ENCODE measurements at places on chromosomes 7 and 10. TPM values are rescaled to one million over a fixed set of nuclear protein-coding genes. Genes with fewer than 3 reads are reported as not detected.

GRCh38 chr10:13750299-13751190, 163.8 kb downstream of the PRPF18 start:
- no peak overlapping the region for H3K27ac ChIP-seq
- no peaks in the 10 kb centered on the region for H3K36me3 ChIP-seq
- no peaks in the 10 kb centered on the region for H3K4me1 ChIP-seq

DNA sequence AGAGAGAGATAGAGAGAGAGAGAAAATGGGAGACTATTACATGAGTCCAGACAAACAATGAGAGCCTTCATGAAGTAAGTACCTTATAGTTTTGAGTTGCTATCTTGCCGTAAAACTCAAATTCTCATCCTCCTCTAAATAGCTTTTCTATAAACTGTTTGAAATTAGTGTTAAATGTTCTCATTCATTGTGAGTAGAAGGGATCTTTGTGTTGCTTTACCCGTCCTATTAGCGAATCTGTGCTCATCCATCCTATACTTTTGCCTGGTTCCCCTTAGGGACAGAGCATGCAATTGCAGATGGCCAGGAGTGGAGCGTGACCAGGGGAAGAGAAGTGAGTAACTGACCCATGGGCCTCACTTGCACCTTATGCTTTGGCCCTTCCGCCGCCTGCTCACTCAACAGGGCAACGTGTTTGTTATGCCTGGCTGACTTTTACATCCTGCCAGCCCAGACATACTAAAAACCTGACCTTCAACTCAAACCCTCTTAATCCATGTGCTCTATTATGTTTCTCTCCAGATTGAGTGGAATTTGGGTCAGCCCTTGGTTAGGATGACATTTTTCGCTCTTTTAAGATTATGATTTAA, 244.2 kb upstream of the YAE1 start:
- H3K27ac ChIP-seq = no peak overlapping the region
- H3K27me3 ChIP-seq = peaks cover 11% of the 10 kb centered on the region
- no peaks in the 10 kb centered on the region for H3K36me3 ChIP-seq

DNA sequence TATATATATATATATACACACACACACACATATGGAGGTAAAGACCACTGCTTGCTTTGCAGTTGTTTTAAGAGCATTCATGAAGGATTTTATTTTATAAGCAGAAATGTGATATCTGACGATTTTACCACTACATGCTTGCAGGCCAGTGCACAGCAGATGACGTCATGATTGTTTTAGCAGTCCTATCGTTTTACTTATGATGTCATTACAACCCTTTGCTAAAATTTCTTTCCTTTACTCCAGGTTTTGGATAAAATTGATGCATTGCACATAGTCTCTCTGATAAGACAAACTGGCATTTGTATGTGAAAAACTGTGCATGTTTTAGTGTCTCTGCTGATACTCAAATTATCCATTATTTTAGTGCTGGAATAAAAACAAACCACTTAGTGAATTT, 9.2 kb downstream of the EGFR start:
- H3K4me1 ChIP-seq = peaks cover 9% of the 10 kb centered on the region
- ATAC-seq = no peak
- peak overlapping the region; percentile 12 for H3K27ac ChIP-seq
- H3K36me3 ChIP-seq = no peaks in the 10 kb centered on the region

DNA sequence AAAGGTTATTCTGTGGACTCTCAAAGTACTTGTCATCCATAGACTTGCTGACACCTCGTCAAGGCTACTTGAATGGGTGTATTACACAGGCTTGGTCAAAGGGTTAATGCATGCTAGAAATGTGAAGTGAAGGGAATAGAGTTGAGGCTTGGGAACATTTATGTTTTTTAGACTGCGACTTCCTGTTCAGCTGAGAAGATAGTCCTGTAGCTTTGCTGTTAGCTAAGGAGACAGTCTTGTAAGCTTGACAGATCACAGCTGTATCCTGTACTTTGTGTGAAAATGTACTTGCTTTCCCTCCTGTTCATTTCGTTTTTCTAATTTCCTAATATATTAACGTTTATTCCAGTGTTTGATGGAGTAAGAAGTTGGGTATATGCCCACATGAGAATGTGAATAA, 52.1 kb downstream of the ADD3 start:
- ATAC-seq = peak; percentile 72
- no peaks in the 10 kb centered on the region for H3K36me3 ChIP-seq
- H3K4me3 ChIP-seq = no peak overlapping the region
- H3K4me1 ChIP-seq = peaks cover 7% of the 10 kb centered on the region
- H3K27me3 ChIP-seq = no peaks in the 10 kb centered on the region

DNA sequence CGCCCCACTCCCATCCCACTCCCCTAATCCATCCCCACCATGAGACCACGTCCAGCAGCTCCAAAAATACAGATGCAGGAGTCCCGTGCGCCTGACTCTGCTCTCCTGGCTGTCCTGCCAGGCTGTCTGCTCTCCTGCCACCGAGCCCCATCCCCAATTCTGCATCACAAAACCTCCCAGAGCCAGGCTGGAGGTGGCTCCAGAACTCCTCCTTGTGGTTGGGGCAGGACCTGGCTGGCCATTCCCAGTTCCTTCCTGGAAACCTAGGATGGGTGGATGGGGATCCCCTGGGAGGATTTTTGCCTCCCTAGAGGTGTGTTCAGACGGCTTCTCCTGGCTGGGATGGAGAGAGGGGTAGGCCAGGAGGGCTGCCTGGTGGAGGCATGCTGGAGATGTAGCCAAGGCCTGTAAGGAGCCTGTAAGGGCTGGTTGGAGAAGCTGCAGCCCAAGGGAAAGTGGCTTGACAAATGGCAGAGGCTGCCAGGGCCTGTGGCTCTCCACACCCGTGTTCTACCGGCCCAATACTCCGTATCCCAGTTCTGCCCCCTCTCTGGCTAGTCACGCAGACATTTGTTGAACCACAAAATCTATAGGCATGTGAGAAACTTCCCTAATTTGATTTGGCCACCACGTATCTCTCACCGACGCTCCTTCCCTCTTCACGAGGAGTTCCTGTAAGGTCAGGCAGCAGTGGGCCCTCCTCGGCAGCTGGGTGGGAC, 99.3 kb downstream of the ARHGAP22 start:
- H3K27me3 ChIP-seq = no peaks in the 10 kb centered on the region
- H3K27ac ChIP-seq = no peak overlapping the region
- ATAC-seq = no peak
- H3K36me3 ChIP-seq = no peaks in the 10 kb centered on the region
- no peaks in the 10 kb centered on the region for H3K4me1 ChIP-seq

DNA sequence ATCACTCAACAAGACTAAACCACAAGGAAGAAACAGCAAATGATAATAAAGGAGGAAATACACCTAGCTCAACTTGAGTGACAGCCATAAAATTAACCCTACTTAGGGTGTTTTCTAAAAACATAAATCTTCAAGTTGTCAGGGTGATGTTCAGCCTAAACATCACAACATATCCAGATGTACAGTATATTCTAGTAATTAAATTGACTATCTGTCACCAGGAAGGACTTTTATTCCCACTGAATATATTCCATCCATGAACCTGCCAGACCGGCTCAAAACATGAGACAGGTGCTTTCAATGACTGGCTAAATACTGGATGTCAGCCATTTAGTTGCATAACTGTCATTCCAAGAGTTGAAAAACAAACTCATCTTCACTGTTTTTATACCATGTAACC, 298.1 kb upstream of the NEBL start:
- H3K27ac ChIP-seq = no peak overlapping the region
- H3K27me3 ChIP-seq = no peaks in the 10 kb centered on the region
- H3K4me1 ChIP-seq = no peaks in the 10 kb centered on the region

DNA sequence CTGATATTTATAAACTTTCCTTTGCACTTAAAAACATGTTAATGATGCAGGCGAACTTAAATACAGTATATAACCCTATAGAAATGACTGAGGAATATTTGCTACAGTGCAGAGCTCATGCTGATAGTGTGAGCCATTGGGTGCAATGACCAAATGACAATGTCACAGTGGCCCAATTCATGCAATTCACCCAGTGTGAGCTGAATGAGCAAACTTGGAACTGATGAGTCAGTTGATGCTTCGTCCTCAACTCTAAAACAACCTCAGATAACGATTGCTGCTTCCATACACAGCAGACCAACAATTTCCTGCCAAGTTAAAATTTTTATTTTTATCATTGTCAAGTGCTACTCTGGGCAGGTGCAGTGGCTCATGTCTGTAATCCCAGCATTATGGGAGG, 12.1 kb upstream of the ZC3HAV1L start:
- H3K27ac ChIP-seq = no peak overlapping the region
- H3K4me1 ChIP-seq = no peaks in the 10 kb centered on the region
- H3K36me3 ChIP-seq = peaks cover 86% of the 10 kb centered on the region
- ATAC-seq = no peak
- H3K27me3 ChIP-seq = no peaks in the 10 kb centered on the region

DNA sequence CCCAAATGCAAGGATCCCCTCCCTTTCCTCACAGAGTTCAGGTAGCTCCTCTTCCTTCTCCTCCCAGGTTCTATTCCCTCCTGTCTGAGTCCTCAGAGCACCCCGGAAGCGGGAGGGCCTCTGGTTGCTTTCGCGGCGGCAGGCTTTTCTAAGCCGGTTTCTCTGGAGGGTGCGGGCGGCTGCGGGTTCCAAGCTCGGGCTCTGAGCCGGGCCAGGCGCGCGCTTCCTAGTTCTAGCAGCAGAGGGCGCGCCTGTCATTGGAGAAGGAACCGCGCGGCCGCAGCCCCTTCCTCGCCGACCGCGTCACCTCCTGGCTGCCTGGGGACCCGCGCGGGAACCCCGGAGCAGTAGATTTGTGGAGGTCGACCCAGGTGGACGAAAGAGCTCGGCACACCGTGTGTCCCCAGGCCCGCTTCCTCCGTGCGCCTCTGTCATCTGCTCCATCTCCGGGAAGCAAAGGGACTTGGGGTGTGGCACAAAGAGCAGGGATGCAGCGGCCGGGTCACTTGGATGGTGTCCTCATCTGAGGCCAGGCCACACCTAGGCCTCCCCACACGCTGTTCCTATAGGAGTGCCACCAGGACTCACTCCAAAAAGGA, 389.0 kb upstream of the PODXL start:
- peaks cover 10% of the 10 kb centered on the region for H3K4me1 ChIP-seq
- peak overlapping the region; percentile 43 for H3K4me3 ChIP-seq
- no peaks in the 10 kb centered on the region for H3K36me3 ChIP-seq
- ATAC-seq = peak; percentile 40
- no peak overlapping the region for H3K27ac ChIP-seq
- H3K27me3 ChIP-seq = peaks cover 36% of the 10 kb centered on the region

- H3K4me3 ChIP-seq = no peak overlapping the region
- H3K36me3 ChIP-seq = no peaks in the 10 kb centered on the region
- H3K27me3 ChIP-seq = peaks cover 9% of the 10 kb centered on the region
- no peak for ATAC-seq
- H3K4me1 ChIP-seq = no peaks in the 10 kb centered on the region
- H3K27ac ChIP-seq = no peak overlapping the region
These were observed 28.9 kb upstream of the ECHDC3 start for GRCh38 chr10:11713186-11713743.

DNA sequence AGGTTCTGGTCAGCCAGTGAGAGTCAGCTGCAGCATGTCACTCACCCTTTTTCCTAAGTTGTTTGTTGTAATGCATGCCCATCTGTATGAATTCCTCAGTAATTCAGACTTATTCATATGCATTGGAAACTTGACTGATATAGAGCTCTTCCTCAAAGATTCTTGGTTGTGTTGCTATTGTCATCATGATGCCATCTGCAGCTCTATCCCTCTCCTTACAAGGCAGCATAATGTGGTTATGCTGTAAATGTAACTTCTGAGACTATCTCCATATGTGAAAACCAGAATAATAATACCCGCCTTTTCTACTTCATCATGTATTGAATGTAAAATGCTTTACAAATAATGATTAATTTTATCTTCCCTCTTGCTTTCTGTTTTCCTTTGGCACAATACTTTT, 252.6 kb upstream of the MTPN start:
- no peaks in the 10 kb centered on the region for H3K36me3 ChIP-seq
- ATAC-seq = no peak
- no peak overlapping the region for H3K4me3 ChIP-seq
- H3K27ac ChIP-seq = no peak overlapping the region

GRCh38 chr10:48242171-48242904, 32.2 kb downstream of the FRMPD2 start:
- H3K4me1 ChIP-seq = no peaks in the 10 kb centered on the region
- no peak overlapping the region for H3K4me3 ChIP-seq
- peaks cover 6% of the 10 kb centered on the region for H3K27me3 ChIP-seq
- H3K36me3 ChIP-seq = no peaks in the 10 kb centered on the region
- no peak overlapping the region for H3K27ac ChIP-seq

DNA sequence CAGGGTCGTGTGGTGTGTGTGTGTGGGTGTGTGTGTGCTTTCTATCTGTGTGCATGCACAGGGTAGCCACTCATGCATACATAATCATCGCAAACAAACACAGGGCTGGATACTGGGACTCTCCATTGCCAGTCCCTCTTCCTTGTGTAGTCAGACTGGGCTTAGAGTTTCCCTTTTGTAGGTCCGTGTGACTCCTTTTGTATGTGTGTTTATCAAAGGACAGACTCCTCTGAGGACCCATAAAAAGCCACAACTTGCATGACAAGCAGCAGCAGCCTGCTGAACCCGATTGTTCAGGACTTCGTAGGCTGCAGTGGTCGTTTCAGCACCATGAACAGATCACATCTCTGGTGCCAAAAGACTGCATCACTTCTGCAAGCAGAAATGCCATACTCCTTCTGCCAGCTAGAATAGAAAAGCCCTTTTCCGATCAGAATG, 895 bp downstream of the VSTM2A start:
- peaks cover 34% of the 10 kb centered on the region for H3K4me1 ChIP-seq
- ATAC-seq = no peak
- H3K36me3 ChIP-seq = no peaks in the 10 kb centered on the region
- H3K27ac ChIP-seq = no peak overlapping the region
- H3K4me3 ChIP-seq = no peak overlapping the region

- peak; percentile 52 for ATAC-seq
- H3K36me3 ChIP-seq = no peaks in the 10 kb centered on the region
- H3K4me3 ChIP-seq = peak within 1 kb of the TSS; percentile 56
- H3K27ac ChIP-seq = peak within 1 kb of the TSS; percentile 40
- peaks cover 35% of the 10 kb centered on the region for H3K4me1 ChIP-seq
These were observed at the start of gene C10orf67 for GRCh38 chr10:23344241-23344841. TSS of gene C10orf67 (minus strand) at chr10:23344797. CDS start at chr10:23344774, 23 bp downstream.

GRCh38 chr7:1355568-1356340, 103.5 kb downstream of the MICALL2 start:
- ATAC-seq = no peak
- no peaks in the 10 kb centered on the region for H3K36me3 ChIP-seq
- no peak overlapping the region for H3K4me3 ChIP-seq
- H3K27me3 ChIP-seq = peaks cover 95% of the 10 kb centered on the region
- H3K27ac ChIP-seq = no peak overlapping the region

GRCh38 chr7:30681815-30682211, 443 bp downstream of the CRHR2 start:
- H3K4me3 ChIP-seq = peak overlapping the region; percentile 29
- H3K4me1 ChIP-seq = no peaks in the 10 kb centered on the region
- H3K27me3 ChIP-seq = peaks cover 84% of the 10 kb centered on the region
- no peaks in the 10 kb centered on the region for H3K36me3 ChIP-seq
- peak; percentile 46 for ATAC-seq

DNA sequence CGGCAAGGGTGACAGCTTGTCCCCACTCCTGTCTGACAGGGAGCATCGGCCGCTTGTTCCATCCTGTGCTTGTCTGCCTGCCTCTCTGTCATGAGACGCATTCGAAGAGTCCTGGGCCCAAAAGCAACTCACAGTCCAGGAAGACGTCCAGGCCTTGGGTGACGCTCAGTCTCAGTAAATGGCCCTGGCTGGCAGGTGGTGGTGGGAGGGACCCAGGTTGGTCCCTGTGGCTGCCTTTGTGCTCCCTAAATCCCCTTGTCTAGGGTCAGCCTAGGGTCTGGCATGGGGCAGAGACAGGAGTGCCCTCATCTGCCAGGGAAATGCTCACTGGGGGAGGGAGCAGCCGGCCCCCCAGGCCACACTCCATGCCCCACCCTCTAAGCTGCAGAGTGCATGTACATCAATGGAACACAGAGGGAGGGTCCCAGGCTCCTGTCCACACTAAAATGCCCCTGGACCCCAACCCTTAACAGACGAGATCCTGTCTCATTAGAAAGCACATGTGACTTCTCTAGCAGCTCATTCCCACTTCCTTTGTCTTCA, 295.2 kb upstream of the ZNF32 start:
- H3K4me1 ChIP-seq = peaks cover 6% of the 10 kb centered on the region
- no peak for ATAC-seq

ORC5 gene
- total RNA-seq = 45.3 TPM

CALY gene
- 0.47 TPM for total RNA-seq
